ENCODE measurements at places on chromosomes 6 and 20.
A peak's percentile ranks its signal among the peaks of the same experiment; 100 is the strongest.

DNA sequence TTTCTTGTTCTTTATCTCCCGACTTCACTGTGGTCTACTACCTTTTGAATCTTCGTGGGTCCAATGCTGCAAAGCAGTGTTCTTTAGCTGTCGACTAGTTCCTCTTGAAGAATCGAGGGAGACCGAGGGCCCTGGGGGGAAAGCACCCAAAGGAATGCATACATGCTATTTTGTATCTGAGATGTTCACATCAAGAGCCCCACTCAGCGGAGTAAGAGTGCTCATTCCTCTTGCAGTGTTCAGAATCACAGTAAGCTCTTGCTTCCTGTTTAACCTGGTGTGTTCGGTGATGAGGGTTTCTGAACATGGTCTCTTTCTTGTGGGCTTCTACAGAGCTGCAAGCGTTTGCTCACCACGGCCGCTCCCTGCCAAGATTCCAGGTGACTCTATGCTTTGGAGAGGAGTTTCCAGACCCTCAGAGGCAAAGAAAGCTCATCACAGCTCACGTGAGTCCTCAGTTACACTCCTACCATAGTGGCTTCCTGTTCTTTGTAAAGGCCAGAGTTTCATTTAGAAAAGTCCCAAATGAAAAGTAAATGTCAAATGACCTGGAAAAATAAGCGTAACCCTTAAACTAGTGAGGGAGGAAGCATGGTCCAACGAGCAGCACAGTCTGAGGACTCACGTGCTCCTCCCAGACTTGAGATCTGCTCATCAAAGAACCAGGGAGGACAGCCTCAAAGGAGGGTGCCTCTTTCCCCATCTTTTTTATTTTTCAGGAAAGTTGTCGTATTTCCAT, 13.3 kb downstream of the IRF4 start:
- DNase-seq = no peak

GRCh38 chr6:150263765-150264404, 104.9 kb upstream of the IYD start:
- peak; percentile 38 for DNase-seq

DNA sequence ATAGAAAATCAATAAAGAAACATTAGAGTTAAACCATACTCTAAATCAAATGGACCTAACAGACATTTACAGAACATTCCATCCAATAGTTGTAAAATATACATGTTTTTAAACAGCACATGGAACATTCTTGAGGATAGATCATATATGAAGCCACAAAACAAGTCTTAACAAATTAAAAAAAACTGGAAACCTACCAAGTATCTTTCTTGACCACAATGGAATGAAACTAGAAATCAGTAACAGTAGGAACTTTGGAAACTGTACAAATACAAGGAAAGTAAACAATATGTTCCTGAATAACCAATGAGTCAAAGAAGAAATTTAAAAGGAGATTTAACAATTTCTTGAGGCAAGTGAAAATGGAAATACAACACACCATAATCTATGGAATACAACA, 91.2 kb upstream of the GLP1R start:
- no peak for DNase-seq

GRCh38 chr6:170583756-170584180, 669 bp downstream of the PDCD2 start:
- no peak for DNase-seq

GRCh38 chr20:43178080-43178479, 11.6 kb downstream of the PTPRT start:
- no peak for DNase-seq

DNA sequence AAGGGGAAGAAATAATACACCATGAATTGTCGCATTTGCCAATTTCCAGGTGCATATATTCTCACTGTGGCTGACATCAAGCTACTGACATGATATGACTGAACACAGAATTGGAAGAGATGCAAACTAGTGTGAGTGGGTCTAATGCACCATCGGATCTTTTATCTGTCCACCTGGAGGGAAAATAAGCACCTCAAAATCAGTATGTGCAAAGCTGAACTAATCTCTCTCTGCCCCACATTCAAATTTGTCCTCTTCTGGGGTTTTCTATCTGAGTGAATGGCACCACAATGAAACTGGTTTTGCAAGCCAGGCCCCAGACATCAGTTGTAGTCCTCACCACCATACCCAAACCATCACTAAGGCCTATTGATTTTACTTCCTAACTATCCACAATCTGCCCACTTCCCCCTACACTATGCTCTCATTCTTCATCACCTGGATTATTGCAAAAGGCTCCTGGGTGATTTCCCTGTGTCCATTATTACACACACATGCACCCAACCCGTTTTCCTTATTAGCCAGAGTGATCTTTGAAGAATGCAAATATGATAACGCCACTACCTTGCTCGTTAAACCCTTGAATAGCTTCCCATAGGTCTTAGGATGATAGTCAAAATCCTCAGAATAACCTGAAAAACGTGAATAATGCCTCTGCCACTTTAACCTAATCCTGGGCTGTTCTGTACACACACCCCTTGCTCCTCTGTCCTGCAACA, 159.0 kb upstream of the GMDS start:
- no peak for DNase-seq

- no peak for DNase-seq
These were observed 291.6 kb downstream of the TAF4 start for GRCh38 chr20:61773926-61774587.

GRCh38 chr6:148616841-148617240, 130.0 kb upstream of the UST start:
- DNase-seq = no peak

GRCh38 chr6:126385536-126385935, 45.6 kb downstream of the CENPW start:
- DNase-seq = no peak

GRCh38 chr6:112245511-112246203, 8.7 kb downstream of the LAMA4 start:
- DNase-seq = no peak

- no peak for DNase-seq
These were observed 633.5 kb downstream of the RFPL4B start for GRCh38 chr6:112980676-112981075.

DNA sequence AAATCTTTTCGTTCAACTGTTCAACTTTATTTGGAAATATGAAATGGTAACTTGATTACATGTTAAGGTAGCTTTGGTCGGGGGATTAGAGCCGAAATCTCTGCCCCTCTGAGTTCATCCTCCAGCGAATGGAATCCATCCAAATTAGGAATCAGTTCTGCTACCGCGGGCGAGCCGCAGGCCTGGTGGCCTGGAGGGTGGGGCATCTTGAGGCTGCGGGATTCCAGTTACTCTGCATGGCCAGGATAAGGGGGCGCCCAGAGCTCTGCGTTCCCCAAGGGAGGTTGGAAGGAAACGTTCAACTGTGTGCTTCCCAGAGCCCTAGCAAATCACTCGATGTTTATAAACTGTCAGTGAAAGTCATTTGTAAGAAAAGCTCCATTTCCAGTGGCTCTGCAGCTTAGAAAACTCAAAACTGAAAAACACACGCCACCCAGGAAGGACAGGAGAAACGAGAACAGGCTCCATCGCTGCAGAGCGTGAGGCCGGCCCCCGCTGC, 262.2 kb downstream of the TAF4 start:
- no peak for DNase-seq

GRCh38 chr6:148887181-148887580, 140.4 kb downstream of the UST start:
- DNase-seq = no peak

GRCh38 chr6:148892247-148892646, 145.4 kb downstream of the UST start:
- DNase-seq = no peak

DNA sequence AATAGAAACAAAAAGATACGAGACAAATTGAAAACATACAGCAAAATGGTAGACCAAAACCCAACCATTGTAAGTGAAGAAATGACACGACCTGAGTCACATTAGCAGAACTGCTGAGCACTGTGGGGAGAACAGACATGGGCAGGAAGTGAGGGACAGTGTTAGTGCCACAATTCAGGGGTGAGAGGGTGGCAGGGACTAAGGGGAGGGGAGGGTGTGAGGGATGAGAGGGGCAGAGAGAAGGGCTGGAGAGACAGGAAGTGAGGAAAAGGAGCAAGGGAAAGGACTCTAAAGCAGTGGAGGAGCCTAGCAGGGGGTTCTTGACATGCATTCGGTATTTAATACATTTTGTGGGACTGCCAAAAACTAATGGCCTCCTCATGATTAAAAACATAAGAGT, 45.0 kb upstream of the TRIM26 start:
- DNase-seq = peak; percentile 29

DNA sequence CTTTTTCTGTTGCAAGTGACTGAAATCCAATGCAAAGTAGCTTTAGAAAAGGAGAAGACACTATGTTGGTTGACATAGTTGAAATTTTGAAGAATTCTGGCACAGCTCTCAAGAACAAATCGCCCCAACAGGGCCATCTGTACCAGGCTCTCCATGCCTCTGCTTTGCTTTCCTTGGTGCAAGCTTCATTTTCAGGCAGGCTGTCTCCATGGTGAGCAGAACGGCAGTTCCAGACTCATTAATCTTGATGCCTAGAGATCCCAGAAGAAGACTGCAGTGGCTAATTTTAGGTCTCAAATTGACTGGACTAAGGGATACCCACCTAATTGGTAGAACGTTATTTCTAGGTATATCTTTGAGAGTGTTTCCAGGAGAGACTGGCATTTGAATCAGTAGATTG, 950.7 kb upstream of the FLRT3 start:
- no peak for DNase-seq

- DNase-seq = no peak
These were observed 73.4 kb downstream of the GMPR start for GRCh38 chr6:16311763-16312162.

DNA sequence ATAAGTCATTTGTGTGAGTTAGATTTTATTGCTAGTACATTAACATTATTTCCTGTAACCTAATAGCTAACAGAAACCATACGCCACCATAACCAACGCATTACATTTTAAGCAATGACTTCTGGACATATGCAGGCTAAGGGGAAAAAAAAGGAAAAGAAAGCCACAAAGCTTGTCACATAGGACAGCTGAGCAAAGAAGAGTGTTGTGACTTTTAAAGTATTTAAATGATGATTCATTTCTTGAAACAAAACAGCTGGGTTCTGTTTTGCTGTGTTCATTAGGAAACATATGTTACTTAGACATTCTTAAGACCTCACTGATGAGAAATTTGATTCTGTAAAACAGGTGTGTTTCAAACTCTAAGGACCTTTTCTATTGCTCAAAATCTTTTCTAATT, 171.4 kb downstream of the COL9A1 start:
- DNase-seq = no peak

DNA sequence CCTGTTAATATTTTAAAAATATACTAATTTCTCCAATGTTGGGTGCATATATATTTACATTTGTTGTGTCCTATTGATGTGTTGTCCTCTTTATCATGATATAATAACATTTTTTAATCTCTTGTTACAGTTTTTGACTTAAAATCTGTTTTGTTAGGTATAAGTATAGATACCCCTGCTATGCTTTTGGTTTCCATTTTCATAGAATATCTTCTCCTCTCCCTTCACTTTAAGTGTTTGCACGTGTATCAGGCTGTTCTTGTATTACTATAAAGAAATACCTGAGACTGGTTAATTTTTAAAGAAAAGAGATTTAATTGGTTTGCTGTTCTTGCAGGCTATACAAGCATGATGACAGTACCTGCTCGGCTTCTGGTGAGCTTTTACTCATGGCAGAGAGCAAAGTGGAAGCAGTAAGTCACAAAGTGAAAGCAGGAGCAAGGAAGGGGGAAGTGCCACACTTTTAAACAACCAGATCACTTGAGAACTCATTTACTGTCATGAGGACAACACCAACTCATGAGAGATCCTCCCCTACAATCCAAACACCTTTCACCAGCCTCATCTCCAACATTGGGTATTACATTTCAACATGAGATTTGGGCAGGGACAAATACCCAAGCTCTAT, 340.5 kb upstream of the SYNCRIP start:
- no peak for DNase-seq

GRCh38 chr6:55180258-55180657, 5.9 kb downstream of the HCRTR2 start:
- no peak for DNase-seq

GRCh38 chr6:105258816-105259215, 79.0 kb upstream of the POPDC3 start:
- no peak for DNase-seq

DNA sequence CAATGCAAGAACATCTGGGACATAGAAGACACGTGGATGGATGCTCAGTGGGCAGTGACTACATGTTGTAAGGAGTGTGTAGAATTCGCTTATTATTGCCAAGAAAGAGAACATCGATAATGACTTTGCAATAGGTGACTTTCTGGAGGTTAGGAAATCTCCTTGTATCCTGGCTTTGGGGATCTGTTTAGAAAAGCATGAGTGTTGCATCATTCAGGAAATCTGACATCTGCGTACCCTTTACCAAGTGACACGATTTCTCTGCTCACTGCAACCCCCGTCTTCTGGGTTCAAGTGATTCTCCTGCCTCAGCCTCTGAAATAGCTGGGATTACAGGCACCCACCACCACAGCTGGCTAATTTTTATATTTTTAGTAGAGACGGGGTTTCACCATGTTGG, 23.2 kb downstream of the RIN2 start:
- DNase-seq = no peak

- no peak for DNase-seq
These were observed 136.4 kb downstream of the TBXT start for GRCh38 chr6:166031275-166031674.

DNA sequence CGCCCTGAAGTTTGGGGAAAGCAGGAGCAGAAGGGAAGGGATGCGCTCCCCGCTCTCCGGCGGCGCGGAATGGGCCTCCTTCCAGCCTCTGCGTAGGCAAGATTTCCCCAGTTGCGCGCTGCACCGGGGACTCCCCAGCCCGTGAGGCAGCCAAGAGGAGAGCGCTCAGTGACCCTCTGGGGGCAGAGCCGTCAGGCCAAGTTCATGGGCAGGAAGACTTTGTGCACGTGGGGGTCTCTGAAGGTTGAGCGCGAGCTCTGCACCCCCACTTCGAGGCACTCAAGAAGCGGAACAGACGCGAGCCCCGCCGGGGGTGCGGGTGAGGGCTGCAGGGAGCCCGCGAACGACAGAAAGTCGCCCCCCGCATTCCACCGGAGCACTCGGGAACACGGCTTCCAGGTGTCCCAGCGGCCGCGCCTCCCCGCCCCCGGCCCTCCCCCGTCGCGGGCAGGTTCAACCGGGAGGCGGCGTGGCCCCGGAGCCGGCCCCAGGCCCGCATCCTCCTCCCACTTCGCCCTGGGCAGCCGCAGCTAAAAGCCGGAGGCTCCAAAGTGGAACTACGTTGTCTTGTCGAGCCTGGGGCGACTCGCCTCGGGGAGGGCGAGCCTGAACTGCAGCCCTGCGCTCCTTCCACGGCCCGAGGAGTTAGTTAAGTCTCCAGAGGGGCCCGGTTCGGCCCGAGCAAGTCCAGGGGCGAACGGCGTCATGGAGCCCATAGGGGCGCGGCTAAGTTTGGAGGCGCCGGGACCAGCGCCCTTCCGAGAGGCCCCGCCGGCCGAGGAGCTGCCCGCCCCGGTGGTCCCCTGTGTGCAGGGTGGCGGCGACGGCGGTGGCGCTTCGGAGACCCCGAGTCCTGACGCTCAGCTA, at the start of gene PPP1R3G:
Gene PPP1R3G (plus strand): TSS at position 561 of the 867 bp plus-strand sequence. CDS start 145 bp downstream, at position 706.
- DNase-seq = no peak

Measured in CD4-positive, alpha-beta T cell treated with Interleukin-17A for 1 hour (primary cell).